Brain (organoid and tissue), 16 donors: ENCODE measurements at places on chromosomes 3 and 15.

DNA sequence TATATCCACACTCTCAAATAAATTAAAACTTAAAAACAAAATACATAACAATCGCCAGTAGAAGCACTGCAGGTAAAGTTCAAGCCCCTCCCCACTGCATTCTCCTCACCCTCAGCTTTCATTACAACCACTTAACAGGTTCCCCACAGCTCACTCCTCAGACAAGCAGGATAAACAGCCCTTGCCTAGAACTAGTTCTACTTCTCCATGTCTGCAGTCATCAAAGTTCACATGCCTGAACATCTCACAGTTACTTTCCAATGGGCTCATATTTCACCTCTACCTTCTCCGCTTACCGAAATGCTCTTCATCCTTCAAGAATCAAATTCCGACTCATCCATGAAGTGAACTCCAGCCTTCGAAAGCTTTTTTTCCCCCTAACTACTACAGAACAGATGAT, 4.1 kb downstream of the YEATS2 start:
- no peak for DNase-seq

DNA sequence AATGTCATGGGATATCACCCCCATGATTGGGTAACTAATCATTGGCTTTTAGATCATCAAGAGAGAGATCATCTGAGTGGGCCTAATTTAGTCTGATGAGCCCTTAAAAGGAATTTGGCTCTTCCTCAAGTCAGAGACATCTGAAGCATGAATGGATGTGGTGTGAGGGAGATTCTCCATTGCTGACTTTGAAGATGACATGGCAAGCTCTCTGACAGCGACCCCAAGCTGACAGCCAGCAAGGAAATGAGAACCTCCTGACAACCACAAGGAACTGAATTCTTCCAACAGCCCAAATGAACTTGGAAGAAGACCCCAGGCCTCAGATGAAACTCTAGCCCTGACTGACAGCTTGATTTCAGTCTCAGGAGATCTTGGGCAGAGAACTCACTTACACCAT, 108.4 kb upstream of the SPATA12 start:
- no peak for DNase-seq

DNA sequence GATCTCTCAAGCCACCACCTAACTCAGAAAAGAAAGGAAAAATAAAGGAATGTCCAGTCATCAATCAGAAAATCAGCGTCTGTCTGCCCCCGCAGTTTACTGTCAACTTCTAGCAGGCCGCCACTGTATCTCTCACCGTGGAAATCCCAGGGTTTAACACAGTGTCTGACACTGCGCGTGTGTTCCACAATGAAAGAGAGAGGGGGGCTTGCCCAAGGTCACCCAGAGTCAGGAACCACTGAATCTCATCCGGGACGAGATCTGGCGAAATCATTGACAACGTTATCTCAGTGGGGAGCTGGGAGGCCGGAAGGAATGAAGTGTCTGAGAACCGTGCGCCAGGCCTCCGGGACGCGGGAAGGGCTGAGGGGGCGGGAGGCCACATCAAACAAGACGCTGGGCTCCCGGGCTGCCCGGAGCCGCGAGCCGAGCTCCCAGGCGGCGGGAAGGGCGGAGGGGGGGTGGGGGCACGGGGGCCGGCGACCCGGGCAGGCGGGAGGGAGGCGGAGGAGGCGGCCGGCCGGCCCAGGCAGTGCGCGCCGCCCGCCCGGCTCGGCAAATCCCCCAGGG, 2.2 kb upstream of the HES1 start:
- no peak for DNase-seq

GRCh38 chr3:14467814-14468620, 65.6 kb downstream of the SLC6A6 start:
- DNase-seq: peak; percentile 72

DNA sequence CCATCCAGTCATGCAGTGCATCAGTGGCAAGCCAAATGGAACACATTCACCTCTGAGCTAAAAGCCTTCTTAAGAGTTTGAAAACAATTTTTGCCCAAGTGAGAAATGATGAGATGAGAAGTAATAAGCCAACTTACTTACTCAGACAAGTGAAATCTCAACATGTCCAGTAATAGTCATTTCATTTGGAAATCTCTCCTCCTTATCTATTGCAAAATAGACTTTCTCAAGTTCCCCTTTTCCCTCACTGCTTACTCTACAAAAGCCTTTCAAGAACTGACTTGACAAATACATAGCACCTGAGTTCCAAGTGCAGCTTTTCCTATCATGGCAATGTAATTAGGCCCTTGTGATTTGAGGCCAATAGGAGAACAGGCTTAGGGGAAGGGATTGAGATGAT, 282.3 kb downstream of the SLC9A9 start:
- DNase-seq: no peak

GRCh38 chr3:192545333-192545732, 182.0 kb downstream of the FGF12 start:
- no peak for DNase-seq

GRCh38 chr3:45506751-45507391, 87.7 kb upstream of the LIMD1 start:
- no peak for DNase-seq

GRCh38 chr3:13475871-13476590, 4.1 kb upstream of the HDAC11 start:
- no peak for DNase-seq

- DNase-seq: no peak
Observed at GRCh38 chr3:124985349-124985748, 50.8 kb upstream of the MUC13 start.

GRCh38 chr3:177041021-177041729, 156.1 kb downstream of the TBL1XR1 start:
- DNase-seq: peak; percentile 70
